Activated CD4-positive, alpha-beta T cell treated with anti-CD3 and anti-CD28 coated beads, Interleukin-2, amount 50 U/mL, for 4 hours (primary cell): ENCODE measurements at places on chromosomes 12 and 14.
A peak's percentile ranks its signal among the peaks of the same experiment; 100 is the strongest.

- DNase-seq, result no peak
Measured at GRCh38 chr14:54174457-54174856, 217.8 kb upstream of the BMP4 start.

GRCh38 chr12:41652981-41653380 lies 464.9 kb downstream of the PDZRN4 start:
- DNase-seq, result no peak

DNA sequence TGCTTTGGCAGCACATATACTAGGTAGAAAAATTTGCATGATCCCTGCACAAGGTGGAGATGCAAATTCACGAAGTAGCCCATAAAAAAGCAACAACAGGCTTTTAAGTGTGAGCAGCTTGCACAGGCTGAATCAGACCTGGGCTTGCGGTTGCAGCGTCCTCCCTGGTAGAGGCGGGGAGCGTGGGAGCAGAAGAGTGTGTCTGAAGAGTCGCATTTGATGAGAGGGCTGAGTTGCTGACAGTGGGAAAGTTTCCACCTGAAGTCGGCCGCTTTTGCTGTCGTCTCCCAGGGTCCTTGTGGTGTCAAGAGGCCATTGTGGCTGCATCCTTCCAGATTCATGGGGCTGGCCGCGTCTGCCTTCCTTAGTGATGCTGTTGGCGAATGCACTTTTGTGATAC lies 6.2 kb downstream of the AACS start:
- no peak for DNase-seq

DNA sequence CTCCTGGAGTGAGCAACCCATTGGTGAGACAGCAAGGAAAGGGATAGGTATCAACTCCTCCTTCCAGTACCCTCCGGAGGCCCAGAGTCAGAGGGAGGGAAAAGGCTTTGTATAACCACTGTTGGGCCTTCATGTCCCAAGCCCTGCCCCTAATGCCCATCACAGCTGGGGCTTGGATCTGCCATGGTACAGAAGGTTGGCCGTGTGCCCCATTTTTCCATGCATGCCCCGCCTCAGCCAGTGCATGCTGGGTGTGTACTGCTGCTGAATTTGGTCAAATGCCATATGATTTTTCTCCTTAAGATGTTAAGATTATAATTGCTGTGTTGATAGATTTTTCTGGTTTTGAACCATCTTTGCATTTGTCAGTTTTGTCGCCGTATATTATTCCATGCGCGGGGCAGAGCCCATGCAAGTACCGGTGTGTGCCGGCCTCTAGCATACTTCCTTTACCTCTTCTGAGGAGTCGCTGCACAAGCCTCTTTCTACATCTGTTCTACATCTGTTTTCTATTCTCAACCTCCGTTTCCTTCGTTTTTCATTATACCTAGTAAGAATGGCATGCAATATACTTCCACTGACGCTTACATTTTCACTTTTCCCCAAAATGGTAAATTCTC lies 26.6 kb downstream of the PPP2R5C start:
- no peak for DNase-seq

- DNase-seq, result no peak
Measured at GRCh38 chr12:48980389-48980952, 2.3 kb downstream of the WNT1 start.

- DNase-seq, result no peak
Measured at GRCh38 chr12:14773685-14774073, 29.6 kb downstream of the WBP11 start.

DNA sequence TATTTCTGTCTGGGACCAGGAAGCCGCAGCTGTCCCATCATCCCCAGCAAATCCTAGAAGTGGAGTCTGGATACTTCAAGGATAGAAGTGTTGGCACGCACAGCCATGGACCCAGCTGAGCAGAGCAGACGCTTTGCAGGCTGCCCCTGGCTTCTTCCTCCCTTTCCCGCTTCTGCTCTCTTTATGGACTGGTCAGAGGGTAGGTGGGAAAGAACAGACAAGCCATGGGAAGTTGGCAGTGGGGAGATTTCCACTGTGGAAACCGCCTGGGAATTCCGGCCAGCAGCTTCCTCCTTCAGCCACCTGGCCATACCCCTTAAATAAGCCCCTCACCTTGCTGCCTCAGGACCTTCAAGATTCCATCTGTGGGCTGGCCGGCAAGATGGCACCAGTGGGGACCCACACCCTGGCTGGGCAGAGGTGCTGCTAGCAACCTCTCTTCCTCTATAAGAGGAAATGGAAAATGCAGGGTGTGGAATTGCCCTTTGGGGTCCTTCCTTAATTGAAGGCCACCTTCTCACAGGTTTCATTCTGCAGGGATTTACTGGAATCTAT lies 20.6 kb downstream of the OTUB2 start:
- DNase-seq, result no peak

DNA sequence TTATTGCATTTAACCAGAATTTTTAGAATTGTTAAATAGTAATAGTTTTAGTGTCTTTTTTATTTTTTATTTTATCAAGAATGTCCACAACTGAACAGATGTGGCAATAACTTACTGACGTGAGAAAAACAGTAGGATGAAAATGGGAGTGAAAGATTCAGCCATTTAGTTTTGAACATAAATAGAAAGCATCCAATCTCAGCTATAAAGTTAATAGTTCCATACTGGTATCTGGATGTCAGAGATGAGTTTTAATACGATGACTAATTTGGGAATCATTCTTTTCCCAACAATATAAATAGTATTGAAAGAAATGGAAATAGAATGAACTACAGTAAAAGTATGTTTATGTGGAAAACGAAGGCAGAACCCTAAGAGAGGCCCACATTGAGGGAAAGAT lies 159.4 kb downstream of the EPS8 start:
- no peak for DNase-seq

DNA sequence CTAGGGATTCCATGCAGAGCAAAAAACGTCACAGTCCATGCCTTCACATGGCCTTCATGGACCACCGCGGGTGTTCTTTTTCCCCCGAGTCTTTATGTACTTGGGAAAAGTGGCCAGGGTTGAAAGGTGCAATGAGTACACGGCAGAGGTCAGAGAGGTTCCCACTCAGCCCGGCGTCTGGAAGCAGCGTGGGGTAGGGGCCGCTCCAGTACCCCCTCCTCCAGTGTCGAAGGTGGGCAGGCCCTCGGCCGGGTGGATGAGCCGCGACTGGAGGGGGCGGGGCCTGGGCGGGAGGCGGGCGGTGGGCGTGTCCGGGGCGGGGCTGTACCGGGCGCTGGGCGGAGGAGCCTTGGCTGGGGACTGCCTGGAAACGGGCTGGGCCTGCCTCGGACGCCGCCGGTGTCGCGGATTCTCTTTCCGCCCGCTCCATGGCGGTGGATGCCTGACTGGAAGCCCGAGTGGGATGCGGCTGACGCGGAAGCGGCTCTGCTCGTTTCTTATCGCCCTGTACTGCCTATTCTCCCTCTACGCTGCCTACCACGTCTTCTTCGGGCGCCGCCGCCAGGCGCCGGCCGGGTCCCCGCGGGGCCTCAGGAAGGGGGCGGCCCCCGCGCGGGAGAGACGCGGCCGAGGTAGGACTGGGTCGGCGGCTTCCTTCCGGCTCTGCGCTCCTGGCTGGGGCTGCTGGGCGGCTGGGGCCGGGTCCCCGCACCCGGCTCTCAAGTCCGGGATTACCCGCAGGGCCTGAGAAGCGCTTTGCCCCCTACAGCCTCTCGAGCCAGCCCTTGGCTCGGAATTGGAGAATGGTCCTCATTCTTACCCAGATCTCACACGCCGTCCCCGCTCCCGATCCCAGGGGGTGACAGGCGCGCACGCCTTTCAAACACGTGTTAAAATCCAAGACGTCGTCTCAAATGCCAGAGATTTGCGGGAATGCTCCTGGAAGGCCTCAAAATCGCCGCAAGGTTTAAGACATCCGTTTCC lies at the start of gene RXYLT1:
Gene RXYLT1, plus strand, starts transcription at position 412 of the 984 bp plus-strand sequence. Its CDS starts 52 bp downstream, at position 464.
- peak; percentile 78 for DNase-seq

- DNase-seq, result no peak
Measured at GRCh38 chr12:63163541-63163940, 12.5 kb upstream of the AVPR1A start.

GRCh38 chr14:91466192-91466591 lies 43.9 kb downstream of the PPP4R3A start:
- DNase-seq, result no peak

DNA sequence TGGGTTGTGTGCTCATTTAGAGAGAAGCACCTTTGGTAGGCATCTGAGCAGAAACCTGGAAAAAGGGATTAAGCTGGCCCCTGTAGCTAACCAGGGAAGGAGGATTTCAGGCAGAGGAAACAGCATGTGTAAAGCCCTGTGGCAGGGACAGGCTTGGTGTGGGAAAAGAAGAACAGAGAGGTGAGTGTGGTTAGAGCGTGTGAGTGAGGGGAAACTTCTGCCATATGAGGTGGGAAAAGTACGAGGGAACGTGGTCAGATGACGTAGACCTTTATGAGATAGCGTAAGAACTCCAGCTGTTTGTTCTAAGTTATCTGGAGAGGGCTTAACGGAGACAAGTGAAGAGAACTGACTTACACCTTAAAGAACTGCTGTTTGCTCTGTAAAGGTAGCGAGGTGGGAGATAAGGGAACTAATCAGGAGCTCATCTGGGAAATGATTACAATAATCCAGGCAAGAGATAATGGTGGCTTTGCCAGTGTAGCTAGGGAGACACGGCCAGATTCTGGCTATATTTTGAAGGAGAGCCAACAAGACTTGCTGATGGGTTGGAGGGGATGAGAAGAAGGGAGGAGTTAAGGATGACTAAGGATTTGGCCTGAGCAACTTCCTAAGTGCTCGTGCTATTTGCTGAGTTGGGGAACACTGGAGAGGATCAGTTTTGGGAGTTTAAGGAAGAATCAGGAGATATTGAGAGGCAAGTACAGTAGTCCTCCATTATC lies 234.0 kb downstream of the ETNK1 start:
- no peak for DNase-seq

GRCh38 chr14:100554082-100554677 lies 33.0 kb downstream of the BEGAIN start:
- no peak for DNase-seq

- no peak for DNase-seq
Measured at GRCh38 chr14:55946231-55946630, 172.0 kb upstream of the PELI2 start.

DNA sequence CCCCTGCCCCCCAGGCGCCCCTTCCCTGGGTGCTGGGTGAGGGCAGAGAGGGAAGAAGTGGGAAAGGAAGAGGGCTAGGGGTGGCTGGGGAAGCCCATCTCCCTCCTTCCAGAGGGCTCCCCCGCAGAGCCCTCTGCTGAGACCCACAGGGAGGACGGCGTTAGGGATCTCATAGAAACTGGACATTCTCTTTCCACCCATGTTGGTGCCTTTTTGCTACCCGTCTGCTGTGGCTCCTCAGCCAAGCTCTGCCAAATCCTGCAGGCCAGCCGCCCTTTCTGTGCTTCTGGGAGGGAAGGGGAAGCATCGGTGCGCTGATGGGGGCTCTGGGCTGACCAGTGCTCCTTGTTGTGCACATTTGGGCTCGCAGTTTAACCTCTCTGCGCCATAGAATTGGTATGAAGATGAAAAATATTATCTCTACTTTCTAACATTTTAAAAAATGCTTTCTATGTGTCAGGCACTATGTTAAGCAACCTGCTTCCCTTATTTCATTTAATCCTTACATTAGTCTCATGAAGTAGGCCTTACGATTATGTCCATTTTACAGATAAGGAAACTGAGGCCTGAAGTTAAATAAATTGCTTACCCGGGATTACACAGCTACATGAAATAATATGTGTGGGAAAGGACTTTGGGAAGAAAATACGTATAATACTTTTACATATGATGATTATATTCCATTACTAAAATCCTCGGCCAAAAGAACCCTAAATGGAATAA lies 981 bp downstream of the SLC48A1 start:
- no peak for DNase-seq

GRCh38 chr12:105977652-105978051 lies 161.1 kb downstream of the NUAK1 start:
- DNase-seq, result no peak

DNA sequence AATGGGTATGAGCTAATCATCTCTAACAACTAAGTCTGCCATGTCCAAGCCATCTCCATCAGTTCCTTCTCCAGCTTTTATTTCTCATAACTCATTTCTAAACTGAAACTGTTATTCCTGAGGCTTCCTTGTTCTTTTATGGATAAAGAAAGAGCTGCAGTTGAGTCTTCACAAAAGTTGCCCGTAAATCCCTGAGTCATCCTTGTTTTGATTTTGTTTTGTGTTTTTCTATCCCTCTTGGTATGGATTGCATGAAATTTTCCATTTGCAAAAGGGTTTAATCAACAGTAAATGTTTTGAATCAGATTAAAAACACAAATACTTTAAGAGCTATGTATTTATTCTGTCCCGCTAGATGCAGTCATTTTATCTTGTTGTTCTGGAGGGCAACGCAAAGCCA lies 290.6 kb downstream of the EGLN3 start:
- DNase-seq, result no peak
